ENCODE measurements at places on chromosomes 1 and 21.

- peak; percentile 71 for DNase-seq
These were observed at the start of gene MINDY1 for GRCh38 chr1:151006327-151007052. MINDY1 (minus strand) TSS chr1:151006902; CDS start chr1:151002617, 4,285 bp downstream.

- DNase-seq = no peak
These were observed at the start of gene SYT6 for GRCh38 chr1:114153261-114154145. SYT6 (minus strand) TSS chr1:114153869; CDS start chr1:114153772, 97 bp downstream.

GRCh38 chr1:84538599-84538998, 32.2 kb upstream of the GNG5 start:
- DNase-seq = no peak

- no peak for DNase-seq
These were observed 75.9 kb upstream of the SAMD13 start for GRCh38 chr1:84225646-84226045.

DNA sequence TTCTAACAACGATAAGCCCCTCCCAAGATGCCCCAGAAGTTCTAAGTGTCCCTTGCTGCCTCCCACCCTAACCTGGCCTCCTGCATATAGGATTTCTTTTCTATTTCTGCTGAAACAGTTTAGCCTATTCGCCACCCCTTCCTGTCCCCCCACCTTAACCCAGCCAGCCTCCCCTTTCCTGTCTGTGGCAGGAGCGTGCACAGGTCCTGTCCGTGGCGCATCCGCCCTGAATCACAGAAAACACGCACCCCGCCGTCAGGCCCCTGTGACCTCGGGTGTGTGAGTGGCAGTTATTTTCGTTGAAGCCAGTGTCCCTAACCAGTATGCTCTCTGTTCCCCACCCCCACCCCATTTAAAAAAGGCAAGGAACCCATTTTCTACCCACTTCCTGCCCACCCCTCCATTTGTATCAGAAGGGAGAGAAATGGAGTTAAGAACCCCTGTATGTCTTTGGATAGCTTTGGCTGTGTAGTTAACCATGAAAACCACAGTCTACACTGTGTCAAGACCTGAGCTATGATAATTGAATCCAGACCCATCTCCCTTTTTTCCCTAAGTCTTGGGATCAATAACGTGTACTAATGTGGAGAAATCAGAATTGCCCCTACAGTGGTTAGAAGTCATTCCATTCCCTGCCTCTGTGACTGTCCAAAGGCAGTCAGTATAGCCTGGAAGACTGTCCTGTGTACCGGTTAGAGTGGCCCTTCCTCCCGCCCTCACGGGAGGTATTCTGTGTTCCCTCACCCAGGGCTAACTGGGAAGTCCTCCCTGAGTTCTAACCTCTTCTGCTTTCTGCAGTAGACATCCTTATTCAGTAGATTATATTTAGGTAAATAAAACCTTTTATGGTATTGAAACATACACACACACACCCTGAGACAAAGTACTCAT, 1.8 kb downstream of the PLEKHO1 start:
- DNase-seq = peak; percentile 31

- no peak for DNase-seq
These were observed 208.5 kb upstream of the DAB1 start for GRCh38 chr1:57632401-57632800.

GRCh38 chr21:46091631-46092025, 6.3 kb upstream of the COL6A2 start:
- no peak for DNase-seq

GRCh38 chr1:54163051-54163450, 10.3 kb upstream of the CDCP2 start:
- no peak for DNase-seq

GRCh38 chr1:93680420-93681100, 1.1 kb downstream of the BCAR3 start:
- DNase-seq = peak; percentile 83

Measured in GM10248 (cell line).